Nephron progenitor cell (in vitro differentiated cells): ENCODE measurements at places on chromosomes 13 and 19.

DNA sequence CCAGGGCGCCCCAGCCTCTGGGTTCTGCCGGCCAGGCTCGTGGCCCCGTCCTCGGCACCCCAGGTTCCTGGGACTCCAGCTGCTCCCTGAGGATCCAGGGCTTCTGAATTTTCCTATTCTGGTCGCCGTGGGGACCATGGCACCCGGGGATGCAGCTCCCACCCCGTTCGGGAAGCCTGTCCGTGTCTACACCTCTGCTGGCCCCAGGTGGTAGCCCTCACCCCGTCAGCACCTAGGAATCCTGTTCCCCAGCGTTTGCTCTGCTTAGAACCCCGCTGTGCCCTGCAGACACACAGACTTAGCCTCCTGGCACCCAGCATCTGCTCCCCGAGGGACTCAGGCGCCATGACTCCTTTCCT, 960 bp downstream of the PPFIA3 start:
- DNase-seq, result no peak

GRCh38 chr13:50396001-50396400, 380.8 kb downstream of the KCNRG start:
- DNase-seq, result no peak

DNA sequence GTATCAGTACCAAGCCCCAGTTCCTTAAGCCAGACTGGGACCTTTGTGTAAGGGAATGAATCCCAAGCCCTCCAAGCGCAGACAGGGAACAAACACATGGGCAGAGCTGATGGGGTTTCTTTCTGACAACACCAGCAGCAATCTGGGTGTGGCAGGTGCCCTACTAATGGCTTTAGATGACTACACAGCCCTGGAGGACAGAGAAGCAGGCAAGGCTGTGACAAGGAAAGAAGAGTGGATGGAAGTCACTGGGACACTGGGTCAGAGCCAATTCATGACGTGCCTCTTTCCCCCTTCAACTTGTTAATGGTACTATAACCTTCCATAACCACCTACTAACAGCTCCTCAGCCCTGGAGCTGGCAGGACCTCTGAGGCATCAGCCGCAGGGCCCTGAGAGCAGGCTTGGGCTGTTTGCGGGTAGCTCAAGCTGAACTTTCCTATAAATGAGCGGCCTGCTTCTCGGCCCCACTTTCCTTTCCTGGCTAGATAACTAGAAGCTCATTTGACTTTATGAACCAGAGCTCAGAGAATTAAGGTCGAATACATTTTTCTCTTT, 38.9 kb downstream of the RASL11A start:
- no peak for DNase-seq

GRCh38 chr13:102799426-102800144, 666 bp downstream of the BIVM start:
- DNase-seq, result peak; percentile 59

- DNase-seq, result no peak
Measured at GRCh38 chr19:19271828-19272599, 1.1 kb downstream of the TM6SF2 start.

- peak; percentile 87 for DNase-seq
Measured at GRCh38 chr19:38769635-38770211, 3.6 kb downstream of the LGALS7 start.

GRCh38 chr19:30877661-30878113, 471.5 kb downstream of the TSHZ3 start:
- DNase-seq, result no peak

GRCh38 chr13:40123962-40124632, 468.6 kb downstream of the COG6 start:
- DNase-seq, result no peak

DNA sequence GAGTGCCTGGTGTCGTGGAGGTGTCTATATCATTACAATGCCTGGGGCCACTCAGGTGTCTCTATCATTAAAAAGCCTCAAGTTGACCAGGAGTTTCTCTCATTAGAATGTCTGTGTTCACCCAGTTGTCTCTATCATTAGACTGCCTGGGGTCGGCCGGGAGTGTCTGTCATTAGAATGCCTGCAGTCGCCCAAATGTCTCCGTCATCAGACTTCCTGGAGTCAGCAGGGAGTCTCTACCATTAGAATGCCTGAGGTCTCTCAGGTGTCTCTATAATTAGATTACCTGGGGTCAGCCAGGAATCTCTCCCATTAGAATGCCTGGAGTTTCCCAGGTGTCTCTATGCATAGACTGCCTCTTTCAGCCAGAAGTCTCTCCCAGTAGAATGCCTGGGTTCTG, 1477.6 kb downstream of the UQCRFS1 start:
- no peak for DNase-seq

- peak; percentile 53 for DNase-seq
Measured at GRCh38 chr19:2034729-2035589, 16.1 kb downstream of the MKNK2 start.

DNA sequence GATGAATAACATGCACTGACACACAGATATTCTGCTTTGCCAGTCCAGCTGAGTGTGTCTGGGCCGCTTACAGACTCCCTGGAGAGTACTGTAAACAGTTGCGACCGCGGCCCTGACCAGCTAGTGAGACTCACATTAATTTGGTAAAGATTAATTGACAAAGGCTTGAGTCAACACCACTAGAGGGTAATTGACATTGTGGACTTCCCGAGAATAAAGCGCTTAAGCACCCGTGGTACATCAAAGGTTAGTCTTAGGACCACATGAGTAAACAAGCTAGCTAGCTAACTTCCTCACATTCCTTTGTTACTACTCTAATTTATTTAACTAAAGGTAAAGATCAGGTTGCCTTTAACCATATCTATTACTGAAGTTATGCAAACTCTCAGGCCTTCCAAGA, 624.4 kb upstream of the ARGLU1 start:
- DNase-seq, result no peak

- DNase-seq, result no peak
Measured at GRCh38 chr13:20667857-20668437, 35.6 kb upstream of the IL17D start.

DNA sequence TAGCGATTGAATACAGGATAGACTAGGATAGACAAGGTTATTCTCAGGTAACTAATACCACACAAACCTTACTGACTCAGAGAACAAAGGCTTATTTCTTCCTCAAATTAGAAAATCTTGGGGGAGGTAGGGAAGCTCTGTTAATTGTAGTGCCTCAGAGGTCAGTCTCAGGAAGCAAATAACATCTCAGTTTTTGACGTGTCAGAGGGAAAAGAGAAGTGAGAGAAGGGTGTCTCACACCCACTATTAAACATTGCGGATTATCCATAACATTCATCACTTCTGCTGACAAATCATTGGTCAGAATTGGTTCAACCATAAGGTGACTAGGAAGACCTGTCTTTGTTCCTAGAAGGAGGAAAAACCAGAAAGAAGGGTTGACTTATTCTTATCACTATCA, 579.4 kb upstream of the MIR17HG start:
- no peak for DNase-seq

GRCh38 chr13:99749271-99750019, 222.1 kb downstream of the ZIC5 start:
- DNase-seq, result no peak

DNA sequence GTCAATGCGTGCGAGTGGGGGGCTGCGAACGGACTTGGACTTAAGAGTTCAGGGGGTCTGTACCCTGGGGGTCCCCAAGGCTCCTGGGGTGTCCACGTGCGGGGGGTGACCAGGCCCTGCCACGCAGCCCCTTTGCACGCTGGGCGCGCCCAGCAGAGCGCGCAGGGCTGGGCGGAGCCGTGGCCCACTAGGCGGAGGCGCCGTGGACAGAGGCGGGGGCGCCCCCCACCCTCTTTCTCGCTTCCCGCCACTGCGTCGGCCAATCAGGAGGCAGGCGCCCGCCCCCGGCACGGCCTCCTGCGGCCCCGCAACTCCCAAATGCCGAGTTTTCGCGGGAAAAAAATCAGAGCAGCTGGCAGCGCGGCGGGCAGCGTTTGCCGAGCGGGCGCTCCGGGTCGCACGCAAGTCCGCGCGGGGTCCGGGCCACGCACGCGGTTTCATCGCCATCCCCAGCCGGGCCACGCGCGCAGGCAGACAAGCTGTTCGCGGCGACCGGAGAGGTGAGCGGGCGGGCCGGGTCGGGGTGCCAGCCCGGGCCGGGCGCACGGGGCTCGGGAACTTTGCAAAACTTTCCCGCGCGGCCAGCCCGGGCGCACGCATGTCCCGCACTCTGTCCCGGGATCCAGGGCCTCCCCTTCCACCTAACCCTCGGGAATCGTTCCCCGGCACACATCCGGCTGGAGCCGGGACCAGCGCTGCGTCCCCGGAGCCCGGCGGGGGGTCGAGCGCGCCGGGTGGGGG, at the start of gene UHRF1:
TSS of gene UHRF1 (plus strand) at position 346 of the 741 bp plus-strand sequence. CDS start 1,385 bp downstream, outside the sequence.
- DNase-seq, result peak; percentile 58

GRCh38 chr13:98332691-98333090, 155.6 kb upstream of the RNF113B start:
- no peak for DNase-seq

DNA sequence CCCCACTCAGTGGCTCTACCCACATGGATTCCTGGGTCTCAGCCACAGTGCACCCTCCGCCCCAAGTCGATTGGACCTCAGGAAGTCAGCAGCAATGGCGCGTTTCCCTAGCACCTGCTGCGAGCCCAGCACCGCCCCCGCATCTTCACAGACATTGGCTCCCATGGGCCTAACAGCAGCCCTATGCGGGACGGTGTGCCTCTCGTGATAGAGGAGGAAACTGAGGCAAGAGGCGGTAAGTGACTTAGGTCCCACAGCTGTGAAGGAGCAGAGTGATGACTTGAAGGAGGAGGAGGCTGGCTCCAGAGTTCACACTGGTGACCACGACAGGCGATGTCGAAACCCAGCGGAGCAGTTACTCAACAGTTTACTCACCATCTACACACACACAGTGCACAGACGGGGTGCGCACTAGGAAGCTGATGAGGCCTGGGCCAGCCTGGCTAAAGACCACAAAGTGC, 104.5 kb upstream of the SOX1 start:
- DNase-seq, result no peak

- DNase-seq, result no peak
Measured at GRCh38 chr13:76808927-76809326, 77.3 kb downstream of the KCTD12 start.

GRCh38 chr13:30915691-30916541, 9.8 kb downstream of the MEDAG start:
- DNase-seq, result no peak

GRCh38 chr13:41268764-41269163, 5.4 kb upstream of the MTRF1 start:
- peak; percentile 3 for DNase-seq

GRCh38 chr13:75256922-75257321, 225.0 kb downstream of the TBC1D4 start:
- DNase-seq, result no peak

DNA sequence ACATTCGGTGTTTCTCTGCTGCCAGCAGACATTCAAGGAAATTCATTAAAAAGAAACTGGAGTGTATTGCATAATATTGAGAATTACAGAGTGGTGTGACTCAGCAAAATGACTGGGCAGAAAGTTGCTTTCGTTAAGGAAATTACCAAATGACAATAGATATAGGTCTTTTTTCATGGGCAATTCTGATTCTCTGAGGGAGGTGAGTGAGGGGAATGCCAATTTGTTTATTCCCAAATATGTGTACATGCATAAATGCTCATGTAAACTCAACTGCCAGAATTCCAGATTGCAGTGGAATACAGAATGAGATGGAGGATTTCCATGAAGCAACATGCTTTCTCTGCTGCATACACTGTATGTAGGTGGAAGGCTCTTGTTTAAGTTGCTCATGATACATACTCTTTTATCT, 1730.1 kb downstream of the SLITRK5 start:
- DNase-seq, result no peak

DNA sequence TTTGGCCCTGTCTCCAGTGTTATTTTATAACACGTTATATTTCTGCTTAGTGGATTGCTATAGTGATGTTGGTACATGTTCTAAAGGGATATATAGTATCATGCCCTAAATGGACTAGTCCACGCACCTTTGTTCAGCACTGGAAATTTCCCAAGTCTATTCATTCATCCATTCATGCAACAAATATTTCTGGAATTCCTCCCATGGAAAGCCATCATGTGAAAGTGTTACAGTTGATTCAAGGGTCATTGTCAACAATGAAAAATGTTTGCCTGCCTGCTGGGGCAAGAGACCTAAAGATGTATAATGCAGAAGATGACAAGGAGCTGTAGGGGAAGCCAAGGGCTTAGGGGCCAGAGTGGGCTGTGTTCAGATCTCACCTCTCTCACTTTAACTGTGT, 10.8 kb upstream of the HSPH1 start:
- DNase-seq, result no peak

DNA sequence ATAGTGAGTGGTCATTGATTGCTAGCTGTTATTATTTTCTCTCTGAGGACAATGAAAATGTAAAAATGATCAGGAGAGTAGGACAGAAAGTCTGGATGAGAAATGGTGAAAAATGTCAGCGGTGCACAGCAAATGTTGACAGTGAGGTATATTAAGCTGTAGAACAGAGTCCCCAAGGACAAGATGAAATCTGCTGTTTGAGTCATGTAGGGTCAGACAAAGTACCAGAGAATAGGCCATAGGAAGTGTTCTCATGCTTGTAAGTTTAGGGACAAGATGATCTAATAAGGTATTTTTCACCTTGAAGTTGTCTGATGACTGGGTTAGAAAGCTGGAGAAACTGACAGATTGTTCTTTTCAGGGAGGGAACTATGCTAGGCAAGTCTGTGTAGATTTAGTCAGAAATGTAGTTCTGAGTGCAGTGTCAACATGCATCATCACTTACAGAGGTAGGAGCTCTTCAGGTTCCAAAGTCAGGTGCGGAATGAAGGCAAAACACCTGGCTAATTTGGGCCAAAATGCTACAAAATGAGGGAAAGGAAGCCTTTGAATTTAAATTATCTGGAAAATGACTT, 369.3 kb downstream of the DLEU7 start:
- DNase-seq, result no peak

GRCh38 chr13:102127153-102127552, 274.7 kb downstream of the FGF14 start:
- DNase-seq, result no peak
